ENCODE measurements at places on chromosomes 4 and X.

- no peak for DNase-seq
Measured at GRCh38 chrX:24858004-24858746, 157.6 kb downstream of the ARX start.

- no peak for DNase-seq
Measured at GRCh38 chrX:8849458-8849857, 48.3 kb upstream of the FAM9A start.

DNA sequence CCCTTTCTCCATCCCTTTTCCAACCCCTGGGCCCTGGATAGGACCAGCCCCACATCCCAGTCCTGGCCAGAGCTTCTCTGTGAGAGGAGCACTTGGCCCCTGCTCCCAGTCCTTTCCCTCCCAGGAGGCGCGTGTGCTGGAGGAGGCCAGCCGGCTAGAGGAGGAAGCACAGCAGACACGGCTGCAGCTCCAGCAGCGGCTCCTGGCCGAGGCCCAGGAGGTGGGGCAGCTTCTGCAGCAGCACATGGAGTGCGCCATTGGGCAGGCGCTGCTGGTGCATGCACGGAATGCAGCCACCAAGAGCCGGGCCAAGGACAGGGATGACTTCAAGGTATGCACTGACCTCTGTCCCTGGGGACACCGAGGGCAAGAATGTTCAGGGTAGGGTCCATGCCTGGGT lies 87.5 kb downstream of the EVC start:
- DNase-seq, result no peak

DNA sequence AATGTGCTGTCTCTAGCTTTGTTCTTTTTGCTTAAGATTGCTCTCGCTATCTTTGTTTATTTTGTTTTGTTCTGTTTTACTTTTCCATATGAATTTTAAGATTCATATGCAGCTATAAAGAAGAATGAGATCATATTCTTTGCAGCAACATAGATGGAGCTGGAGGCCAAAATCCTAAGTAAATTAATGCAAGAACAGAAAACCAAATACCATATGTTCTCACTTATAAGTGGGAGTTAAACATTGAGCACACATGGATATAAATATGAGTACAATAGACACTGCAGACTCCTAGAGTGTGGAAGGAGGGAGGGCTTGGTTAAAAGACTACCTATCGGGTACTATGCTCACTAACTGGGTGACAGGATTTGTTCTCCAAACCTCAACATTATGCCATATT lies 237.8 kb downstream of the TRAM1L1 start:
- DNase-seq, result no peak

DNA sequence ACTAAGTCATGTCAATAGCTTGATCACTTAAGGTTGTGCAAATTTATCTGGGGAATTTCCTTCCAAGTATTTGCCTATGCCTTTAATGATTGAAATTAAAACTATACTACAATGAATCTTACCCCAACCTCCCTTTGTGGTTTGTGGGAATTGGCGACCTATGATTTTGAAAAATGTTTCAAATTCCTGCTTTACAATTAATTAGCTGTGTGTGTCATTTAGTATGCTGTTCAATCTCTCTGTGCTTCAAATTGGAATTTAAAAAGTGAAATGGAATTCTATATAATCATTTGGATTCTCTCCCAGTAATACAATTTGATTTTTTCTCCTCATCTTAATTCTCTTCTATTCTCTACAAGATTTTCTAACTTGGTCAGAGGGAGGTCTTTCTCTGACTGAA lies 2319.5 kb downstream of the ARAP2 start:
- no peak for DNase-seq

- no peak for DNase-seq
Measured at GRCh38 chr4:147108409-147108808, 162.7 kb upstream of the TTC29 start.

- peak; percentile 37 for DNase-seq
Measured at GRCh38 chr4:38069271-38069760, 109.1 kb downstream of the PTTG2 start.

DNA sequence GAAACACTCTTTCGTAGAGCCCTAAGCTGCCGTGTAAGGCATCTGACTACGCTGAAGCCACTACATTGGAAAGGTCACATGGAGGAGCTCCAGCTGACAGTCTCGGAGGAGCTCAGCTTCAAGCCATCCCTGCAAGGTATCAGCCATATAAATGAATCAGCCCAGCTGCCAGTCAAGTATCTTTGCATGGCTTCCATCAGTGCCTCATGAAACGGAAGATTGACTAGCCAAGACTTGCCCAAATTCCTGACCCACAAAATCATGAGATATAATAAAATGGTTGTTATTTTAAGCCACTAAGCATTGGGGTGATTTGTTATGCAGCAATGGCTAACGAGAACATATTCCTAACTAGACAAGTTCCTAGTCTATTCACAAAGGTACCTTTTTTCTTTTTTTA lies 104.1 kb upstream of the SCOC start:
- DNase-seq, result no peak

- DNase-seq, result no peak
Measured at GRCh38 chr4:171035909-171036308, 777.3 kb upstream of the GALNTL6 start.

DNA sequence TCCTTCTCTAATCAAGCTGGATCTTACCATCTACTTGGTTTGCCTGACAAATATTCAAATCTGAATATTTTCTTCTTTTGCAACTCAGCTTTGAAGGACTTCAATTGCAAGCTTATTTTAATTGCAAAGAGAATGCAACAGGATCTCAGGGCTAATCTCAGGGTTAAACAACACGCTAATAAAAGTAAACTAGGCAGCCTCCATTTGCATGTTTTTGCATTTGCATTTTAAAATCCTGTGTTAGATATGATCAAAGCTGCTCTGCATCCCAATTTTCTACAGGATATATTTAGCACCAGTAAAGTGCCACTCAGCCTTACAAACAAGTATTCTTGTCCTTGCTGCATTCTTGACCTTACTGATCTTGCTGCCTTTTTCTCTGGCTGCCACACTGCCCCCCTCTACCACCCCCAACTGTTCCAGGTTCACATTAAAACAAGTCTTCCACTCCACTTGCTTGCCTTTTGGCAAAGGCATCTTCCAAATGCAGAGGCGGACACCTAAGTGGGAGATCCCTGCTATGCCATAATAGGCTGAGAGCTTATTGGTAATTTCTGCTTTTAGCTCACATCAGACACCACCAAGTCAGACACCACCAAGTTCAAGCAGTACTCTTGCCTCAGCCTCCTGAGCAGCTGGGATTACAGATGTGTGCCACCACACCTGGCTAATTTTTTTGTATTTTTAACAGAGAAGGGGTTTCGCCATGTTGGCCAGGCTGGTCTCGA lies 48.1 kb downstream of the GPRIN3 start:
- no peak for DNase-seq

- no peak for DNase-seq
Measured at GRCh38 chr4:95676190-95676589, 127.4 kb upstream of the UNC5C start.

- DNase-seq, result no peak
Measured at GRCh38 chr4:119510395-119511149, 118.0 kb downstream of the PDE5A start.

- no peak for DNase-seq
Measured at GRCh38 chr4:42159271-42160001, 7.0 kb upstream of the BEND4 start.

GRCh38 chr4:79823148-79823763 lies 249.8 kb downstream of the ANTXR2 start:
- no peak for DNase-seq

DNA sequence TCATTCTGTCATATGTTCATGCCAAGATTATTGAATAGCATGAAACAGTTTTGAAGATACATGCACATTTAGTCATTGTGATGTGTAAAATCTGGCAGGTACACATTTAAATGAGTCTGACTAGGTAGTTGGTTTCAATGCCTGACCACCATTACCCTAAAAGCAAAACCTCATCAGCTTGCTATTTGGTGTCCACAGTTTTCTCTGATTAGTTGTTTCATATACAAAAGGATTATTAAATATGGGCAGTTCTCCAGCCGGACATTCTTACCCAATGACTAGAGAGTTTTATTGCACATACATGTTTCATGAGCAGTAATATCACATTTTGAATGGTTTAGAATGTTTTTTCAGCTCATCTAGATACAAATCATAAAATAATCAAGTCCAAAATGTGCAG lies 23.7 kb downstream of the DCHS2 start:
- no peak for DNase-seq

DNA sequence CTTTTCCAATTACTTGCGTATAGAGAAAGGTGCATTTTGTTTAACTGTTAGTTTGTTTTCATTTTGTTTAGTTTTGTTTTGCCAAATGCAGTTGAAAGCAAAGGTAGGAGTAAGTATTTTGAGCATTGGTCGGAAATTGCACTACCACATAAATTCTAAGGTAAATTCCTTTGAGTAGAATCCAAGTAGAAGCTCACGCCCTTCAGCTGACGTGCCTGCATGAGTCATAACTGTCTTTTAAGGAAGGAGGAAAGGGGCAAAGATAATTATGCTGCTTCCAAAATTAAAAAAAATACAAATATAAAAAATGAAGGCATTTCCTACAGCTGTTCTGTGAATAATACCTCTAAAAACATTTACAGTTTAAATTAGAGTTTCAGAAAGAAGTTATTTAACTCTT lies 110.2 kb upstream of the MYOZ2 start:
- DNase-seq, result no peak

- no peak for DNase-seq
Measured at GRCh38 chr4:67809502-67809901, 55.3 kb upstream of the GNRHR start.

GRCh38 chr4:15864651-15865566 lies 73.6 kb downstream of the FGFBP1 start:
- peak; percentile 19 for DNase-seq

DNA sequence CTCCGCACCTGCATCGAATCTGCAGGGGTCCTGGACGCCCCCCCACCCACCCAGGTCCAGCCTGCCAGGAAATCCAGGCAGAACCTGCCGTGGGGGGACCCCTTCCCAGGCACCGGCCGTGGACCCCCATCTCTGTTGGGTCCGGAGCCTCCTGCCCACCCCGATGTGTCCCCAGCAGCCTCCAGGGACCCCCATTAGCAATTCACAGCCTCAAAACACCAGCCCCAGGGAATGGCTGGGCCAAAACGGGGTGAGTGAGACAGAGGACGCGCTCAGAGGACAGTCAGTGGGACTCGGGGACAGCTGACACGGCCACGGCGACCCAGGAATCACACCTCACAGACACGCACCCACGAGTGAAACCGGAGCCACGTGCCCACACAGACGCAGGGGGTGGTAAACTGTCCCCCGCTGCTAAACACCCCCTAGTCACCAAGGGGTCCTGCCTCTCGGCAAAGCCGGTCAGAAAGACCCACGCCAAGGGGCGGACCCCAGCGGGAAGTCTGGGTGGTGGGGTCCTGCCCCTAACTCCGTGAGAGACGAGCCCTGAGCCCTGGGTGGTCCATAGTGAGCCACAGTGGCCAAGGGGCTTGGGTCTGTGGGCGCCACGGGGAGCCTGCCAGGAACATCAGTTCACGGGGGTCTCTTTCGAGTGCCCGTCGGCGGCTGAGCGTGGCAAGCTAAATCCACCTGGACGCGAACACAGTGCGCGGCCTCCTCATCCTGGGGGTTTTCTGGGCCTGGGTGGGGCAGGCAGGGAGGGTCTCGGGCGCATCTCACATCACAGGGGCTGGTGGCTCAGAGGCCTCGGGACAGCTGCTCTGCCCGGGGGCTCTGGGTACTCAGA lies 126.5 kb upstream of the NKX1-1 start:
- DNase-seq, result no peak

DNA sequence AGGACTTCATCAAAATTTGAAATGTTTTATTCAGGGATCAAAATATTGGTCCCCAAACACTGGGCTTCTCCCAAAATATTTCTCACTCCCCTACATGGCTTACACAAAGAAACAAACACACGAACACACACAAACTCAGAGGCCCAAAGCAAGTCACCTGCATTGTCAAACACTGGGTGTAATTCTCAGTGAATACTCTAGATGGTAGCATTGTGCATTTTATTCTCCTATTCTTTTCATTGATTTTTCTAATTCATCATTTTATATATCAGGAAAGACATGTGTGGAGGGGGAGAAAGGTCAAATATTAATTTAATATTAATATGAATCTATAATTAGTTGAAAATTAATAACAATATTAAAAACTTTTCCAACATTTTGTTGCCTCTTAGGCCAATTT lies 72.3 kb upstream of the TNMD start:
- no peak for DNase-seq

All from esophagus muscularis mucosa (tissue), 4 donors.